ENCODE measurements at places on chromosomes 5 and 9.

DNA sequence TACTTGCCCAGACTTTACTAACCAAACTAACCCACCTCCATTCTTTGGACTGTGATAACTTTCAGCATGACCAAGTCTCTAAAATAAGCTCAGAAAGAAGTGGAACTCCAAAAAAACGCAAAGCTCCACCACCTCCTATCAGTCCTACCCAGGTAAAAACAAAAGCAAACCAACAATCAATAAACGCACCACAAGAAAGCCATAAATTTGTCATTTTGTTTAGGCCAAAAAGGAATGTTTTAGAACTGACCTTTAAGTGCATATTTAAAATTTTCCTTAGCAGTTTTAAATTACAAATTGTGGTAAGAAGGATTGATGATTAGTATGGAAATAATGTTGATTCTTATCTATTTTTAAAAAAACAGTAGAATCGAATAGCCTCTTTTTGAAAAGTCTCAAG is 25.5 kb upstream of the TTC23L start:
- DNase-seq, result no peak

GRCh38 chr9:4955836-4956235 is 29.2 kb upstream of the JAK2 start:
- peak; percentile 49 for DNase-seq

- no peak for DNase-seq
Observed at GRCh38 chr9:101495810-101496209, 37.8 kb upstream of the RNF20 start.

DNA sequence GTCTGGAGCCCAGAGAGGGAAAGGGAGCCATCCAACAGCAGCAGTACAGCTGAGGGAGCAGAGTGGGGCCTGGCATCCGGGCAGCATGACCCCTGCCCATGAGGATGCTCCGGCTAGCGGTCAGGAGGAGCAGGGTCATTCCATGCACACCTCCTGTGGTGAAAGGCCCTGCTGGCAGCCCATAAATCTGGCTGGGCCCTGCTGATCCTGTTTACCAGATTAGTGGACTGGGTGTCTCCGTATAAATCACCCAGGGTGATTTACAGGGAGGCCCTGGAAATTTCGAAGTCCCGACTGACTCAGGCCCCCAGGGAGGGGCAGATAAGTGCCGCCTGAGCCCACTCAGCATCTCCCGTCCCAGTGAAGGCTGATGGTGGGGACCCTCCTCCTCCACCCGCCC is 117.6 kb upstream of the HAND1 start:
- DNase-seq, result no peak

Data from MCF 10A (cell line).